DMS53 (cell line): ENCODE measurements at places on chromosomes 13 and 19.

DNA sequence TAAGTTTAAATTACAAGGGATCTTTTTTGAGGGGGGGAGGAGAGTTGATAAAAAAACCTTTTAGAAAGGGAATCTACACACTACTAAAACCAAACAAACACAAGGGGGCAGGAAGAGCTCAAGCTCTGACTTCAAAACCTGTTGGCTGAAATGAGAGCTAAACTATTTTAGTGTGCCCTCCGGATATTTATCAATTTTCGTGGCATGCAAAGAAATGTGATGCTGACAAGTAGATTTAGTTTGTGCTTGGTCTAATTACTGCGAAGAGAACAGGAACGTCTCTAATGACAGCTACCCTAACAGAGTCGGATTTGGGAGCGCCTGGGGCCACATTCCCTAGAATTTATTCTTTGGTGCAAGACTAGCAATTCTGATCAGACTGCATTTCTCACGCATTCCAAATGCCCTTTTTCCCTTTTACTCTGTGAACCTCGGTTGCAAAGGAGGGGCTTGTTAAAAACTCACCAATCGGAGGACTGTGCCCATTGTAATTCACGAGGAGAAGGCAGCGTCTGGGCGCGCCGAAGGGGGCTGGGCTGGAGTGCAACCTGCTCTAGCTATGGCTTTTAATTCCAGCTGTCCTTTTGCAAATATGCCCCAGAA, 802 bp upstream of the FREM2 start:
- peak; percentile 78 for DNase-seq

GRCh38 chr19:39308531-39309304, 11.9 kb downstream of the LRFN1 start:
- no peak for DNase-seq

DNA sequence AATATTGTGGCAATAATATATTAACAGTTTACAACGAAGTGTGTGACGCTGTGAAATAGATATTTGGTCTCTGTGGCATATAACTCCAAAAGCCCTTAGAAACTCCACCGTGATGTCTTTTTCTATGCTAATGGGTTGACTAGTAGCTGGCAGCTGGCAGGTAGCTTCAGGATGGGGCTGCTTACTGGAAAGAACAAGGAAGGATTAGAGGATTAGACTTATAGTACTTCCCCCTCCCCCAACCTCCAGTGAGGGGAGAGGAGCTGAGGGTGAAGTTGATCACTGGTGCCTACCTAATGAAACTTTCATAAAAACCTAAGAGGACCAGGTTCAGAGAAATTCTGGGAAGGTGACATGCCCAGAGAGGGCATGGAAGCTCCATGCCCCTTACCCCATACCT, 9.8 kb downstream of the ZNF229 start:
- no peak for DNase-seq

GRCh38 chr19:29483944-29484581, 41.7 kb upstream of the VSTM2B start:
- no peak for DNase-seq

- DNase-seq: no peak
These were observed 11.4 kb downstream of the AKT2 start for GRCh38 chr19:40273469-40274360.

- DNase-seq: peak; percentile 79
These were observed 21.1 kb upstream of the ZNF766 start for GRCh38 chr19:52248241-52248640.
